Adrenal gland (tissue), 19 donors: ENCODE measurements at places on chromosomes 13 and 19.

- no peak for DNase-seq
Measured at GRCh38 chr19:13100031-13100588, 2.5 kb downstream of the LYL1 start.

DNA sequence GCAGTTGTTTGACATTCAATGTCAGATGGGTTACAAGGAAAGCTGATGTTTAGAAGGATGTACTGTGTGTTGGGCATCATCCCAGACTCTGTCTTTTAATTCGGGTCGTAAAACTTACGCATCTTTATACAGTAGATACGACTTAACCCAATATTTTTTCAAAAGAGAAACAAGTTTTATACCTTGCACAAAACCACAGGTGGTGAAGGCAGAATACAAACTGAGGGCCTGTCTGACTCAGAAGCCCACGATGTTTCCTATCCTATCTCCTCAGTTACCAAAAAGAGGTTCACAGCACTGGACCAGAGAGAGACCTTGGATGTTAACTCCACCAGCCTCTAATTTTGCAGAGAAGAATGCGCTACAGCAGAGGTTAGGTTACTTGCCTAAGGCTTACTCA lies 477.0 kb downstream of the FOXO1 start:
- no peak for DNase-seq

DNA sequence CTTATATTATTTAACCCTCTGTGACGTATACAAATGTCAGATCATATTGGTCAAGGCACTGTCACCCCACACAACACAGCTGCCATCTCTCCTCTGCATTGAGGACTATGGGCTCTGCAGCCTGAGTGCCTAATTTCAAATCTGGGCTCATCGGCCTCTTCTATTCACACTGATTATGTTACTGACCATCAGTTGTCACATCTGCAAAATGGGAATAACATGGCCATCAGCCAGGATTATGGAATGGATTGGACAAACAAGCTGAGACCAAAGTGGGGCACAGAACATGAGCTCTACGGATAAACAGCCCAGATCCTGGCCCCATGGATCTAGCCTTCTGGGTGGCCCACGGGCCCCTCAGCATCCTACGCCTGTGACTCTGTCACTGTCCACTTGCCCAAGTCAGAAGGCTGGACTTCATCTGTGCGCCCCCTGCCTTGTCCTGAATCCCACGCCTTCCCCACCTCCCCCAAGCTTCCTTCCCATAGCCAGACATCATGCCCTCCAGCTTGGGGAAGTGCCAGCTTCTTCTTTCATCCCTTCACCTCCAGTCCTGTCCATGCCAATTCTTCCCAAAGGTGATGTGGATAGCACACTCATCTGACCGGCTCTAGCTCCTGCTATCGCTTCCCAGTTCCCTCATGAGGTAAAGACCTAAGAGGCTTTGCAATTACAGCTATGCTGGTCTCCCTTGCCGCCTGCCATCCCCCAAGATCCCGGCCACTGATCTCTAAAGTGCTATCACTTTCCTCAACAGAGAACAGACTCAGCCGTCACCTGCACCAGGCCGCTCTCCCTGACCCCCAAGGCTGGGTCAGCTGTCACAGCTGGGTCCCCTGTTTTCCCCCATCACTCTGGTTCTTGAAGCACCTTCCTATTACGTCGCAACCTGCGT lies 872 bp downstream of the FARSA start:
- no peak for DNase-seq

DNA sequence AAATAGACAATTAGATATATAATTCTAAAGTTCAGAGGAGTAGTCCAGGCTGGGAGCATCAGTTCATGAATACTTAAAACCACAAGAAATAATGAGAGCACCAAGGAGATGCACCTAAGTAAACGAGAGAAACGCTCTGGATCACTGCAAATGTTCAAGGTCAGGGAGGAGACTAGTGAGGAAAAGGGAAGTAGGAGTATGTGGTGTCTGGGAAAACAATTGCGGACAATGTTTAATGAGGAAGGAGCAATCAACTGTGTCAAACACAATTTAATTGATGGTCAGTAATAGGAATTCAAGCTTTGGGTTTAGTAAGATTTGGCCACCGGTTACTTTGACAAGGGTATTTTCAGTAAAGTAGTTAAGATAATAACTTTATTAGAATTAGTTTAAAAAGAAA lies 652.2 kb downstream of the DACH1 start:
- no peak for DNase-seq

GRCh38 chr19:31109636-31110035 lies 239.6 kb downstream of the TSHZ3 start:
- DNase-seq = no peak

GRCh38 chr19:918481-919198 lies 1.5 kb downstream of the KISS1R start:
- DNase-seq = no peak
